D341Med (cell line): ENCODE measurements at places on chromosomes 5 and 9.

DNA sequence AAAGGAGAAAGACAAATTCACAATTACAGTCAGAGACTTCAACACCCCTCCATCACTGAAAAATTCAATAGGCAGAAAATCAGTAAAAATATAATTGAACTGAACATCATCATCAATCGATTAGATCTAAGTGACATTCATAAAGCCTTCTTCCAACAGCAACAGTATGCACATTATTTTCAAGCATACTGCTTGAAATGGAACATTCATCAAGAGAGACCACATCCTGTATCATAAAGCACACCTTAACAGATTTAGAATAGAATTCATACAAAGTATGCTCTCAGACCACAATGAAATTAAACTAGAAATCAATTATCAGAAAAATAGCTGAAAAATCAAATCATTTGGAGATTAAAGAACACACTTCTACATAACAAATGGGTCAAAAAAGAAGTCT, 39.1 kb downstream of the ERMP1 start:
- no peak for DNase-seq

- no peak for DNase-seq
Measured at GRCh38 chr5:154071799-154072413, 33.1 kb downstream of the MFAP3 start.

- DNase-seq: no peak
Measured at GRCh38 chr9:105154723-105155191, 89.7 kb upstream of the SLC44A1 start.

GRCh38 chr5:176171171-176171760, 67.0 kb upstream of the SIMC1 start:
- DNase-seq: no peak

GRCh38 chr5:59618644-59619043, 274.9 kb downstream of the PDE4D start:
- DNase-seq: no peak

- no peak for DNase-seq
Measured at GRCh38 chr5:74070766-74071165, 444.8 kb downstream of the ARHGEF28 start.

- no peak for DNase-seq
Measured at GRCh38 chr9:133916159-133916541, 76.0 kb downstream of the VAV2 start.
